Upper lobe of right lung (tissue), 1 donor: ENCODE measurements at places on chromosomes 4 and X. TPM values are rescaled to one million over a fixed set of nuclear protein-coding genes. Genes with fewer than 3 reads are reported as not detected.

GRCh38 chr4:108163351-108163750 is 5.4 kb downstream of the LEF1 start:
- DNase-seq = no peak
- peaks cover 8% of the 10 kb centered on the region for H3K4me1 ChIP-seq

RAPGEF2 gene
- total RNA-seq = 61.3 TPM

DNA sequence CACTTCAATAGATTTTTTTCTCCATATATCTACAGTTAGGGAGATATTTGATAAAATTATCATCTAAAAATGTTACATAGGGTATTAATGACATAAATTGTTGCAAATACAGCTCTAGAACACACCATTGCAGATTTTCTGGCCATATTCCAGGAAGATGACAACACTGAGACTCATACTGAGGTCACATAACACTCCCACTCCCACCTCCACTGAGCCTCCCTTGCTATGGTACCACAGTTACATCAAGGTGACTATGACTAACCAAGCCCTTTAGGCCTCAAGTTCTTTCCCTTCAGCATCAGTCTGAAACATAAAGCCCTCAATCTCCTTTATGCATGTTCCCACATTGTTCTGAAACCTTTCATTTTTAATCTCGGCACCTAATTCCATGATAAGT is 932.0 kb upstream of the IGFBP7 start:
- no peak for DNase-seq
- H3K36me3 ChIP-seq = no peaks in the 10 kb centered on the region
- no peak overlapping the region for H3K27ac ChIP-seq
- H3K27me3 ChIP-seq = no peaks in the 10 kb centered on the region
- H3K4me3 ChIP-seq = no peak overlapping the region

DNA sequence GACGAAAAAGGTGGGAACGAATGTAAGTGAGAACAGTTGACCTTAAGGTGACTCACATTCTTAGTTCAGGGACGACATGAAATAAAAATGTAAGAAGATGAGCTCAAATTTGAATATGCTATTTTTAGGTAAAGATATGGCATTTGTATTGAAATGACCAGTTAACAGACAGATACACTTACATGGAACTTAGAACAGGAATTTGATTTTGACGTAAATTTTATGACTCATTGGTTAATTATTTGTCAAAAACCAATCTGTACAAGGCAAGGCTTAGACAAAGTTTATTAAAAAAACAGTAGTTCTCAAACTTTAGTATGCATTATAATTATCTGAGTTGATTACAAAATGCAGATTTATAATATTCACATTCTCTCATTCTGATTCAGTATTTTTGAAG is 469.4 kb downstream of the CFAP47 start:
- H3K4me3 ChIP-seq = no peak overlapping the region
- no peaks in the 10 kb centered on the region for H3K36me3 ChIP-seq
- no peaks in the 10 kb centered on the region for H3K4me1 ChIP-seq
- no peaks in the 10 kb centered on the region for H3K27me3 ChIP-seq
- DNase-seq = no peak
- no peak overlapping the region for H3K27ac ChIP-seq

- H3K4me3 ChIP-seq = no peak overlapping the region
- DNase-seq = no peak
- peaks cover 7% of the 10 kb centered on the region for H3K4me1 ChIP-seq
- H3K27me3 ChIP-seq = no peaks in the 10 kb centered on the region
Measured at GRCh38 chrX:39691724-39692123, 406.0 kb downstream of the BCOR start.

ITGB1BP2 gene
- 0.38 TPM for total RNA-seq
